Epithelial cell of prostate (primary cell): ENCODE measurements at places on chromosomes 7 and 10.

DNA sequence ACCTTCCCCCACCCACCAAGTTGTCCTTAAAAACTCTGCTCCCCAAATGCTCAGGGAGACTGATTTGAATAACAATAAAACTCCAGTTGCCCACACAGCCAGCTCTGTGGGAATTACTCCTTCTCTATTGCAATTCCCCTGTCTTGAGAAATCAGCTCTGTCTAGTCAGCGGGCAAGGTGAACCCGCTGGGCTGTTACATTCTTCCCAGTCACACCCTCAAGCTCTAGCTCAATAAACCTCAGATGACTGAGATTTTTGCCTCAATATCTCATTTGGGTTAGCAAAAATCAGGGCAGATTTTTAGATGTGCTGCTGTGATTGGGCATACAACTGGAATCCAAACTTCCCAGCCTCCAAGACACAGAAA, 32.9 kb downstream of the SVOPL start:
- DNase-seq: no peak

GRCh38 chr7:121714559-121715303, 158.2 kb upstream of the PTPRZ1 start:
- DNase-seq: no peak

GRCh38 chr10:3068968-3069737, 1.8 kb downstream of the PFKP start:
- no peak for DNase-seq

DNA sequence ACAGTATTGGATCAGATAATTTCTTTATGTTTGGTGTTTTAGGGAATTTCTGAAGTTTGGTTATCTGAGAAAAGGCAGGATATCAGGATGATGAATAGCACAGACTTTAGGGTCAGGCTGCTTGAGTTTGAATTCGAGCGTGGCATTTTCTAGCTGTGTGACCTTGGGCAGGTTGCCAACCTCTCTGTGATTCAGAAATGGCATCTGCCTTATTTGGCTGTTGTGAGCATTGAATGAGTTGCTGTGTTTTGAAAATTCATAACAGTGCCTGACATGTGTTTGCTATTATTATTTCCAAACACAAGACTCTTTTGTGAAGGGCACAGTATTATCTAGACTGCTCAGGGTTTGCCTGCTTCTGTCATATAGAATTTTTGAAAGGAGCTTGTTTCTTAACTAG, 66.9 kb downstream of the NXPH1 start:
- no peak for DNase-seq

- no peak for DNase-seq
These were observed 3.2 kb upstream of the IL2RA start for GRCh38 chr10:6065406-6065805.
